Peyer's patch (tissue), 4 donors: ENCODE measurements at places on chromosomes 5 and 9.

DNA sequence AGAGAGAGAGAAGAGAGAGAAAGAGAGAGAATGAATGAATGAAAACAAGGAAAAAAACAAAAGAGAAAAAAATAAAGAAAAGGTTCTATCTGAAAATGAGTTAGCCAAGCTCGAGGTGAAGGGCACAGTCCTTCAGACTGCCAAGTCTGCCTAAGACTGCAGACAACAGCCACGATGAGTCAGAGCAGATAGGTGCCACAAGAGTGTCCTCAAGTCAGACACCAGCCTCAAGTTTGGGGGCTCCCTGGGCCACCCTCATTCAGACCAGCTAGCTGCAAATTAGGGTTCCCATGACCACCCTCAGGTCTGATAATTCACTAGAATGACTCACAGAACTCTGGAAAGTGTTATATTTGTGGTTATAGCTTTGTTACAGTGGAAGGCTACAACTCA, 13.9 kb upstream of the HABP4 start:
- DNase-seq: no peak

DNA sequence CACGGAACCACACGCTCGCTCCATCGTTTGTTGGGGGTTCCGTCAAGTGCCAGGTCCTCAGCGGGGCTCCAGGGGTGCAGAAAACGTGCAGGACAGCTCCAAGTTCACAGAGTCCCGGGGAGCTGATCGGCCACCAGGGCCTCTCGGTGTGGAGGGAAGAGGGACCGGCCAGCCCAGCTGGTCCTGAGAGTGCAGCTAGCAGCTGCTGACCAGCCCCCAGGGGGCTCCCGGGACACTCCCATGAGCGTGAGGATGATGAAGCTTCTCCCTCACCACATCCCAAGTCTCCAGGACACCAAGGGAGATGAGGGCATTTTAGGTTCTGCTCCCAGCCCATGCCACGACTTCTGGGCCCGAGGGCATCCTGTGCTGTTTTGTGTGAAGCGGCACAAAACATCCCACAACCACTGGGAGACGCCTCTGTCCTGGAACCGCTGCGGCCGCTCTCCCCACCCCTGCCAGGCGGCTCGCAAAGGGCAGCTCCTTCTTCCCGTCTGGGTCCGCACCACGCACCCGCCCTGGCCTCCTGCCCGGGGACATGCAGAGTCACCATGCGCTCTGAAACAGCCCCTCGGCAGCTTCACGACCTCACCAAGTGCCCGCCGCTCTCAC, 67.5 kb upstream of the IRX4 start:
- DNase-seq: no peak

DNA sequence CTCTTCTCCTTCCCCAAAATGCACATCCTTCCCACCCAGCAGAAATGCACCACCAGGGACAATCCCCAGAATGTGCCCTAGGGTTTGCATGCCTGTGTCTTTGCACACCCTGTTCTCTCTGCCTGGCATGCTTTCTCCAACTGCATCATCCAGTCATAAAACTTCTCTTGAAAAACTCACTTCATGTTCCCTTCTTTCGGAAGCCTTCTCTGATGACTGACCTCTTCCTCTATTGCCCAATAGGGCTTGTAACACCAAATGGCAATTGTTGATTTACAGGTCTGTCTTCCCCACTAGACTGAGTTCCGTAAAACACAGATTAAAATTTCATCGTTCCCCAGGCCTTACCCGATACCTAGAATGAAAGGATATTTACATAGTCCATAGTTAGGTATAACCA, 83.1 kb upstream of the SPOCK1 start:
- DNase-seq: no peak

- DNase-seq: no peak
Measured at GRCh38 chr9:117073539-117074341, 341.1 kb downstream of the ASTN2 start.
